NCI-H2081 treated with DMSO at 0.1 percent for 48 hours (cell line): ENCODE measurements at places on chromosomes 5 and 9.

GRCh38 chr5:180975338-180975737 is 13.3 kb upstream of the BTNL3 start:
- no peak for DNase-seq

DNA sequence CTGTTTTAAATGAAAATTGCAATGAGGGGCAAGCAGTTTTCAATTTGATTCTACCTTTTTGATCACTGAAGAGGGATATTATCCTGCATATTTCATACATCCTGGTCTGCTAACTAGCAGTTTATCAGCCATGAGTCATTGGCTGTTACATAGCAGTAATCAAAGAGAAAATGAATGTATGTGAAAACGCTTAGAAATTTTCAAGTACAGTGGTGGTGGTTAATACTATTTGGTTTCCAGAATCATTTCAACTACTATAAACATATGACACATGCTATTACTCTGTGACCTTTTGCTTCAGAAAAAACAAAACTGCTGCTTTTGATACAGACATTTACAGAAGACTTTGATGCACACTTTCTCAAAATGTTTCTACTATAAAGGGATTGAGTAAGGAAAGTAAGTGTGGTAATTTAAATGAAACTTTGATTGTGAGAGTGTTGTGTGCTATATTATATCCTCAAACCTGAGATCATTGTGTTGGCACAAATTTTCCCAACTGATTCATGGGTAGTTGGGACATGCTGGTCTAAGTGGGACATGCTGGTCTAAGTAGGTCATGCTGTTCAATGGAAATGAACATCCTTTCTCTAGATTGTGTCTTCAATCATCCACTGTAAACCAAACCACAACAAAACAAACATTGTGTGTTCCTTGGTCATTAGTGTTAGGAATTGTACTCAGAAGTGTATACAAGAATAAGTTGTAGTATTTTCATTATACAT is 5.1 kb downstream of the RNF14 start:
- no peak for DNase-seq

GRCh38 chr5:178818094-178818493 is 41.7 kb upstream of the ZNF354B start:
- no peak for DNase-seq

DNA sequence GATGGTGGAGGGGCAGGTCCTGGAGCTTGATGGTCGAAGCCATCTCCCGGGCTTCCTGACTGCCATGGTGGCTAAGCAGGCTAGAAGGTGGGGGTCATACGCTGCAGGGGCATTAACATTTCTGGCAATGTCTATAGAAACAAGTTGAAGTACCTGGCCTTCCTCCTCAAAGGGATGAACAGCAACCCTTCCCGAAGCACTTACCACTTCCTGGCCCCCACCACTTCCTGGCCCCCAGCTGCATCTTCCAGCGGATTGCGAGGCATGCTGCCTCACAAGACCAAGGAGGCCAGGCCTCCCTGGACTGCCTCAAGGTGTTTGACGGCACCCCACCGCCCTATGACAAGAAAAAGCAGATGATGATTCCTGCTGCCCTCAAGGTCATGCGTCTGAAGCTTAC is 97.0 kb upstream of the MOCS2 start:
- no peak for DNase-seq

- DNase-seq: no peak
Measured at GRCh38 chr5:134120386-134121138, 6.1 kb downstream of the TCF7 start.

DNA sequence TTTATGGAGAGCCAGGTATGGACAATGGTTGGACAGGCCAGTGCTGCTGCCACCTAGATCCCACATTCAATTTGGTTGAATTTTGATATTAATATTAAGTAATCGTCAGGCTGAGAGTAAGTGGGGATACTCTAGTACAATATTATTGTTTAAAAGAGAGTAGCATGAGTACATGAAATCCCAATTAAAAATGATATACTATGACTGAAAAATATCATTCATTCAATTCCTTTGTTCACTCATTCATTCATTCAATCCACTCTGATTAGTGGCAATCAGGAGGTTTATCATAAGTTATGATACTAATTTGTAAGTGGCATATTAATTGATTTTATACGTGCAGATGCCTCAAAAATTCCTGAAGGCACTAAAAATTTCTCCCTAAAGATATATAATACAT is 224.2 kb downstream of the DMRT2 start:
- DNase-seq: no peak

GRCh38 chr9:92620845-92621244 is 49.1 kb downstream of the IPPK start:
- no peak for DNase-seq

- no peak for DNase-seq
Measured at GRCh38 chr5:178252258-178252657, 19.7 kb upstream of the PHYKPL start.

DNA sequence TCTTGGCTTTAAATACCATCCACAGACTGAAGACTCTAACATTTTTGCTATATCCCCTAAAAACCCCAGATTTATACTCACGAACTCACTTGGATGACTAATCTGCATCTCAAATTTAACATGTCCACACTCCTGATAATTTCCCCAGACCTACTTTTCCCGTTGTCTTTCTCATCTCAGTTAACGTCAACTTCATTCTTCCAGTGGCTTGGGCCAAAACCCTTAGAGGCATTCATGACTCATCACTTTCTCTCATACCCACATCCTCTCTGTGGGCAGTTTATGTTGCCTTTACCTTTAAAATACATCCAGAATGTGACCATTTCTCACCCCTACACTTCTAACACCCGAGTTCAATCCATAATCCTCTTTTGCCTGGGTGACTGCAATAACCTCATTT is 96.7 kb downstream of the EDIL3 start:
- no peak for DNase-seq

- no peak for DNase-seq
Measured at GRCh38 chr5:92838253-92838652, 742.8 kb downstream of the NR2F1-AS1 start.

DNA sequence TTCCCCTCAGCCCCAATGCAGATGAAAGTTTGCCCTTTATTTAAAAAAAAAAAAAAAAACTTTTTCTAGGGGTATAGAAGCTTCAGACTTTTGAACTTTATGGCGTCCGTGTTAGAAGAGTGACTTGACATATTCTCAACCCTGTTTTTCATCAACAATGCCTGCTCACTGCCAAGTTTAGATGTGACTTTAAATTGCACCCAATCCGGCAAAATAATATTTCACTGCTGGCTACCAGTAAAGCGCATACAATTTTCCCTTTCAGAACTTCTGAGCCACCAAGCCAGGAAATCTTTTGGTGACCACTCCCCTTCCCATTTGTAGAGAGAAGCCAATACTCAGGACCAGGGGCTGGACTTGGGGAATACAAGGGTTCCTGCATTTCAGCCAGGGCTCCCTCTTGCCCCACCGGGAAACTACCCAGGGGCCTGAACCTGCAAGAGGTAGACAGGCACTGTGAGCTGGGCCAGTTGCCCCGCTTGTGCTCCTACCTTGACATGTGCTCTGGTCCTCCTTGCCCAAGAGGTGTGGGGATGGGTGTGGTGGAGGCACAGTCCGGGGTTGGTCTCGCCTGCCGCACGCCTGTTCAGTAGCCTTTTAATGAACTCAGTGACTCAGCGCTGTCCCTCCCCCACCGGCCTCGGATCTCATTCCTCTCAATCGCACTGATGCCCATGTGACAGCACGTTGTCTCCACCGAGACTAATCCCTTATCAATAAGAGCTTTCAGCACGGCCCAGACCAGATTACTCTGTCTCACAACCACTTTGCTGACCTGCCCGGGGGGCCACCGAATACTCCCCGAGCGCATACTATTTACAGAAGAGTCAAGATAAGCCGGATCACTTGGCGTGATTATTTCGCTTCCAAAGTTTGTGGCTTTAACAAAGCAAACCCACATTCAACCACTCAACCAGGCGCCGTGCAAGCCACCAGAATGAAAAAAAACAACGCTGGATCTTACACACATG is 226.4 kb downstream of the DCP2 start:
- no peak for DNase-seq

DNA sequence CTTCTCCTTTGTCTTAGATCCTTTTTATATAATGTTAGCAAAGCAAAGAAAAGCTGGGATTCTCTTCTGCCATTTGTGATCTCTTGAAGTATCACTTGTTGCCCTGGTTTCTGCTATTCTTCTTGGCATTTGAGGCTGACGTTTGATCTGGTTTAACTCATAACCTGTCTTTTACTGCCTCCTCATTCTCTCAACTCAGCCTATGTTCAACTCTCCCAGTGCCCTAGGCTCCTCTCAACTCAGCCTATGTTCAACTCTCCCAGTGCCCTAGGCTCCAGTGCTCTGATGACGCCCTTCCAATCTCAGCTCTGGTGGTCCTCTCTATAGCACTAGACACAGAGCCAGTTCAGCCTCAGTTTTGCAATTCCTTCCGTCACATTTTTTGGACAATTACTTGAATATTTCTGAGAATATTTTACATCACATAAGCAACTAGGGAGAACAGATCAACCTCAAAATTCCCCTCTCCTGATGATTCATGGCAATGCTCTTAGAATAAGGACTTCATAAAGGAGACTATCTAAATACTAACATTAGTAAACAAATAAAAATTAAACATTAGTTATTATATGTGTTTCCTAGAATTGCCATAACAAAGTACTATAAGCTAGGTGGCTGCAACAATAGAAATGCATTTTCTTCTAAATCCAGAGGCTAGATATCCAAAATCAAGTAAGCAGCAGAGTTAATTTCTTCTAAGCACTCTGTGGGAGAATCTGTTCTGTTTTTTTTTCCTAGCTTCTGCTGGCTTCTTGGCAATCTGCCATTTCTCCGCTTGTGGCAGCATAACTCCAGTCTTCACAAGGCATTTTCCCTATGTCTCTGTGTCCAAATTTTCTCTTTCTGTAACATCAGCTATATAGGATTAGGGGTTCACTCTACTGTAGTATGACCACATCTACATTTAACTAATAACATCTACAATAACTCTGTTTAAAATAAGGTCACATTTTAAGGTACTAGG is 662.1 kb upstream of the FTMT start:
- no peak for DNase-seq

GRCh38 chr5:42951293-42951840 is 88.8 kb downstream of the ANXA2R start:
- no peak for DNase-seq

DNA sequence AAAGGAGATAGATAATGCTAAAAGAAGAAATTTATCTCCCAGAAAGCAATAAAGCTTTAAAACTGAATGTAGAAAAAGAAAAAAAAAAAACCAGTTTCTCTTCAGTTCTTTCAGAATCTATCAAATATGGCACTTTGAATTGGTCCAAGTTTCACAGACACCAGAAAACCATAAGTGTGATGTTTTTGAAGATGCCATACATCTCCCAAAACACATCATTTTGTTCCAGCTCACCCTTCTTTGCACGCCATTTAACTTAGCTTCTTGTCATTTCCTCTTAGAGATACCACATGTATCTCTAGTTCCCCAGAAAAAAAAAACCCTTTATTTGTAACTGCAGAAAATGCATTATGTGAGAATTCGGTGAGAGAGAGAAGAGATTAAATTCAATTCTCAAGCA is 46.1 kb upstream of the MAMDC2 start:
- no peak for DNase-seq

DNA sequence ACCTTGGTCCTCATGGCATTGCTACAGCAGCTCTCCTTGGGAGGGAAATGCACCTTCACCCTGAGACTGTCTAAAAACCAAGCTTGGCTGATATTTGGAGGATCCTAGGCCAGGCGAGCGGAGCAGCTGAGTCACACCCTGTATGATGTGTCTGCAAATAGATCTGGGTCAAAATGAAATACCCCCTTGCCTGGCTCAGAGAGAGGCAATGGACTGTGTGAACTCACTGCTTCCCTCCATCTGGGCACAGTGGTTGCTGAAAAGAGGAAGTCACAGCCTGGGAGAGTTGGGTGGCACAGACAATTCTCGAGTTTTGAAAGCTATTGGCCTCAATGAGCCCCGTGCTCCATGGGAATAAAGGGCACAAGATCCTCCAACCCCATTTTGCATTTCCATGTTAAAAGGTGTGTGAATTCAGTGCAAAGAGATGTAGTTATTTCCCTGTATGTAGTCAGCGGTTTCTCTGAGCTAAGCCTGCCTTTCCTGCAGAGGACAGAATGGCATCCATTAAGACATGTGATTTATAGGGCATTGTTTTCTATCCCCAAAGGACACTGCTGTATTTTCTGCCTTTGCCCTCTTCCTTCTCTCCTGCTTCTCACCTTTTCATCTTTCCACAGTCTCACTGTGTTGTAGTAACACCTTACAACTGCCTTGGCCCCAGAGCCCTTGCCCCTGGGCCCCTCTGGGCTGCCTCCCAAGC is 177.2 kb downstream of the GADD45G start:
- DNase-seq: no peak

- no peak for DNase-seq
Measured at GRCh38 chr5:129506086-129506485, 46.0 kb downstream of the ADAMTS19 start.

DNA sequence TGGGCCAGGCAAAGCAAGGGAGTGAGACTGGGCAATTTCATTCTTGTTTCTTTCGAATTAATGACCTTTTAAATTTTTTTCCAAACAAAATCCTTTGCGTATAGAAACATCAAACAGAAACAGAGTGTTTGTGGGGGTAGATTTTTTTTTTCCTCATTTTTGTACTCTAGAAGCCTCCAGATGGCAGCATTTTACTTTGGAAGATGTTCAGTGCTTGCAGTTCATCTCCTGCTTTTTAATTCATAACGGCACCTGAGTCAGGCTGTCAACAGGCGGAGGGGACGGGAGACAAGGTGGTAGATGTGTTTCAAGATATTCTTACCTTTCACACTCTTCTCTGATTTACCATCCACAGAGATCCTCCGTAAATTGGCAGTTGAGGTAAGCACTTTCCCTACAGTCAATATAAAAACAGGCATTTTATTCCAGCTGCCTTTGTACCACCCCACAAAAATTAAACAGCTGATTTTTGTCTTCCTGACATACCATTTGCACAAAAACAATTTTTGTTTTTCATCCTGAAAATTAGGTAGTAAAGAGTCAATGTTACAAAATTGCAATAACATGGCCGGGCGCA is 99.5 kb upstream of the FBXL17 start:
- DNase-seq: no peak

DNA sequence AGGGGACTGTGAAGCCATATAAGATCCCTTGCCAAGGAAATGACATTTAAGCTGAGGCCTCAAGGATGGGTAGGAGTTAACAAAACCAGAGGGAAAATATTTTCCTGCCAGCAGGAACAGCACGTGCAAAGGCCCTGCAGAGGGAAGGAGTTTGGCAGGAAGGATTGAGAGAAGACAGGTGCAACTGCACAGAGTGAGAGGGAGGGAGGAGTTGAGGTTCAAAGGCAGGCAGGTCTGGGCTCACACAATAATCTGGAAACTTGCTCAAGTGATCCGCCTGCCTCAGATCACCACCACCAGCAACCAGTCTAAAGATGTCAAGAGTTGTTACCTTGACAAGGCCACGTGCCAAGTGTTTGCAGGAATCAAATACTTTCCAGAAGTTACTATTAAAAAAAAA is 31.1 kb upstream of the PWWP2A start:
- no peak for DNase-seq
